ENCODE measurements at places on chromosomes 2 and 18. TPM values are rescaled to one million over a fixed set of nuclear protein-coding genes. Genes with fewer than 3 reads are reported as not detected.
A peak's percentile ranks its signal among the peaks of the same experiment; 100 is the strongest.

SERPINB12 gene
- total RNA-seq, result not detected

FBLN7 gene
- 2.7 TPM for total RNA-seq

POLR1A gene
- total RNA-seq, result 12.8 TPM

DNA sequence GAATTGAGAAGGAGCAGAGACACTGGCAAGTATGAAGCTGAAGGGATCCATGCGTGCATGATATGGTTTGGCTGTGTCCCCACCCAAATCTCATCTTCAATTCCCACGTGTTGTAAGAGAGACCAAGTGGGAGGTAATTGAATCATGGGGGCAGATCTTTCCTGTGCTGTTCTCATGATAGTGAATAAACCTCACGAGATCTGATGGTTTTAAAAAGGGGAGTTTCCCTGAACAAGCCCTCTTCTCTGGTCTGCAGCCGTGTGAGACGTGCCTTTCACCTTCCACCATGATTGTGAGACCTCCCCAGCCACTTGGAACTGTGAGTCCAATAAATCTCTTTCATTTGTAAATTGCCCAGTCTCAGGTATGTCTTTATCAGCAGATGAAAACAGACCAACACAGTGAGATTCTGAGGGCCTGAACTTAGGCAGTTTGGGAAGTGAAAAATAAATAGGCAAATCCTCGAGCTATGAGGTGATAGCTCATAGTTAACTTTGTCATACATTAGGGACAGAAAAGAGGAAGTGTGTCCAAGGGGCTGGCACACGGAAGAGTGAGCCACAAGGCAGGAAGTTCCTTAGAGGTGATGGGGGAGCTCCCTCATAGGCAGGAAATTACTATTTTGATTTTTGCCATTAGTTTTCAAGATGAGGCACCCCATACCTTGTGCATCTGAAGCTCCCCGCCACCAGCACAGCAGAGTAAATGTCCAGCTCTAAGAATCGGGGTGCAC lies 658.8 kb upstream of the ID2 start:
- no peak overlapping the region for H3K4me3 ChIP-seq
- H3K27ac ChIP-seq, result no peak overlapping the region
- no peaks in the 10 kb centered on the region for H3K27me3 ChIP-seq
- no peak for DNase-seq
- no peaks in the 10 kb centered on the region for H3K36me3 ChIP-seq

DNA sequence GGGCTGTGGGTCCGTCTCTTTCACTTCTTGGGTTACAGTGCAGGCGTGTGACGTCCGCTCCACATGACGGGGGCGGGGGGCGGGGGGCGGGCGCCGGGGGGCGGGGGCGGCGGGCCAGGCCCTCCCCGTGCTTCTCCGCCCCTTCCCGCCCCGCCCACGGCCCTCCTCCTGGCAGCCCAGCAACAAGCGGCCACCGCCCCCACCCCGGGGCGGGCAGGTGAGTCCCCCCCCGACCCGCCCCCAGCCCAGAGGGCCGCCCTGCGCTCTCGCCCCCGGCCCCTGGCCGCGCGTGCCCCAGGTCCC lies 3.6 kb downstream of the ZNF516 start:
- no peaks in the 10 kb centered on the region for H3K36me3 ChIP-seq
- DNase-seq, result peak; percentile 87
- peak overlapping the region; percentile 37 for H3K4me3 ChIP-seq

GRCh38 chr2:54572262-54572635 lies 116.1 kb downstream of the SPTBN1 start:
- no peak for DNase-seq
- peak overlapping the region; percentile 80 for H3K27ac ChIP-seq
- H3K36me3 ChIP-seq, result peaks cover 7% of the 10 kb centered on the region
- no peaks in the 10 kb centered on the region for H3K27me3 ChIP-seq

GRCh38 chr2:121343191-121343590 lies 58.2 kb upstream of the TFCP2L1 start:
- DNase-seq, result no peak
- peaks cover 50% of the 10 kb centered on the region for H3K36me3 ChIP-seq
- H3K27me3 ChIP-seq, result no peaks in the 10 kb centered on the region
- no peak overlapping the region for H3K27ac ChIP-seq

DNA sequence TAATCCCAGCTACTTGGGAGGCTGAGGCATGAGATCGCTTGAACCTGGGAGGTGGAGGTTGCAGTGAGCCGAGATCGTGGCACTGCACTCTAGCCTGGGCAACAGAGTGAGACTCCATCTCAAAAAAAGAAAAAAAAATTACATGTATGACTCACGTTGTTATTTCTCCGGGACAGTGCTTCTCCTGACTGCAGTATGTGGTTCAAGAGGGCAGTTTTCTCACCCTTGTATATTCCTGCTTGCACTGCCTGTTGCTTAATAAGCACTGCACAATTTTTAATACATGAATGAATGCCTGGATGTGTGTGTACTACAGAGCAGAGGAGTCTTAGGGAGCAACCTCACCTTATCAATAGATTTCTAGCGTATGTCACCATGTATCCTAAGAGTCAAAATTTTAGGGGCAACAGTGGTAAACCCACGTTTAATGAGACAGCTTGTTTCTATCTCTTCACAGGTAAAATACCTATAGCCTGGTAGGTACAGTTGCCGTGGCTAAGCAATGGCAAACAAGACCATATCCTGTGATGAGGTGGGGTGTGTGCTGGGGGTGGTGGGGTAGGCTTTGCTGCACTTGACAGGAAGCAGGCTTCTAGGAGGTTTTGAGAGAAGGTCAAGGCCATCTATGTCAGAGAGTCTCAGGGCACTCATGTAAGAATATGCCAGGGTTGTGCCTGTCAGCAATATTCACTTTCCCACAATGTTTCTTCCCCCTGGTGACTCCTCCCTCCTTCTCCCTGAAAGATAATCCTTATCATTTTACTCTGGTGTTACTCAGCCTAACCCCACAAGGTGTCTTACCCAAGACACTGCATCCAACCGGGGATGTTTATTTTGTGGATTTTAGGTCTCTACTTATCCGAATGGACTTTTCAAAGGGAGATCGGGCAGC lies 36.9 kb upstream of the MEX3C start:
- no peak overlapping the region for H3K27ac ChIP-seq
- H3K36me3 ChIP-seq, result no peaks in the 10 kb centered on the region
- peaks cover 19% of the 10 kb centered on the region for H3K27me3 ChIP-seq
- no peaks in the 10 kb centered on the region for H3K4me1 ChIP-seq
- H3K4me3 ChIP-seq, result no peak overlapping the region

DNA sequence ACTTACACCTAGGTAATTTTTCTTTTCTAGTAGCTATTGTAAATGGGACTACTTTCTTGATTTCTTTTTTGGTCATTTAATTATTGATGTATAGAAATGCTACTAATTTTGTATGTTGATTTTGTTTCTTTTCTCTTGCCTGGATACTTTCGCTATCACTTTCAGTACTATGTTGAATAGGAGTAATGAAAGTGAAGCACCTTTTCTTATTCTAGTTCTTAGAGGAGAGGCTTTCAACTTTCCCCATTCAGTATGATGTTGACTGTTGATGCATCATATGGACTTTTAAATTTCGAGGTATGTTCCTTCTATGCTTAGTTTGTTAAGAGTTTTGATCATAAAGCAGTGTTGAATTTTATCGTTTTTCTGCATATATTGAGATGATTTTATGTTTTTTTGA lies 142.5 kb downstream of the CDH19 start:
- no peak for DNase-seq
- no peaks in the 10 kb centered on the region for H3K27me3 ChIP-seq
- H3K36me3 ChIP-seq, result no peaks in the 10 kb centered on the region

GRCh38 chr2:118654945-118655344 lies 192.5 kb downstream of the EN1 start:
- no peak overlapping the region for H3K4me3 ChIP-seq
- H3K36me3 ChIP-seq, result no peaks in the 10 kb centered on the region
- H3K27ac ChIP-seq, result no peak overlapping the region
- no peaks in the 10 kb centered on the region for H3K27me3 ChIP-seq
- H3K4me1 ChIP-seq, result no peaks in the 10 kb centered on the region
- DNase-seq, result no peak

DNA sequence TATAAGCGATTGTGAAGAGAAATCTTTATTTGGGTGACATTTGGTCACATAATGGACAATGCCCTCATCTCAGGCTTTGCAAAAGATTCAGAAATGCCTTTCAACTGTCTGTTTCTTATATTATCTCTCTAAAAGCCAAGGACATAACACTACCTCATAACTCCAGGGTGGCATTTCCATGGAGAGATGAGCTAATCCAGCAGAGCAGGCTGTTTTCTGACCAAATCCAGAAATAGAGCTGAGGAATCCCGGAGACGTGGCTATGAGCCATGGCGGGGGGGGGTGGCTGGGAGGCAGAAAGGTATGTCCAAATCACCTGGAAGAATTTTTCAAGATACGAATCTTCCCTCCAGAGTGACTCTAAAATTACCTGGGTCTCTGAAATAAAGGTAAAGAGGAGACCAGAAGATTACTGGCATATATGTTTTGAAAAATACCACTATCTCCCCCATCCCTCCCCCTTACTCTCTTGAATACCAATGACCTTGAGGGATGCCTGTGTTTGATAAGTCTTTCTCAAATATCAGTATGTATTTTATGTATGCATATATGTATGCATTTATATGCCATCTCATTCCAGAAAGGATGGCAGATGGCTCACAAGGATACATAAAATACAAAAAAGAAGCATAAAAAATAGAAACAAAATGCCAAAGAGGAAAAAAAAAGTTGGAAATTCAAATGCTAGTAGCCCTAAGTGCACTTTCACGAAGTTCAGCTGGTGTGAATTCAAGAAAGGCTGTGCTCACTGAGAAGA lies 296.0 kb upstream of the MGAT5 start:
- H3K27me3 ChIP-seq, result no peaks in the 10 kb centered on the region
- no peak for DNase-seq
- no peaks in the 10 kb centered on the region for H3K4me1 ChIP-seq

GRCh38 chr2:174878537-174879147 lies 114.4 kb upstream of the CHRNA1 start:
- DNase-seq, result peak; percentile 83
- no peak overlapping the region for H3K27ac ChIP-seq
- no peaks in the 10 kb centered on the region for H3K27me3 ChIP-seq
- H3K36me3 ChIP-seq, result no peaks in the 10 kb centered on the region

DNA sequence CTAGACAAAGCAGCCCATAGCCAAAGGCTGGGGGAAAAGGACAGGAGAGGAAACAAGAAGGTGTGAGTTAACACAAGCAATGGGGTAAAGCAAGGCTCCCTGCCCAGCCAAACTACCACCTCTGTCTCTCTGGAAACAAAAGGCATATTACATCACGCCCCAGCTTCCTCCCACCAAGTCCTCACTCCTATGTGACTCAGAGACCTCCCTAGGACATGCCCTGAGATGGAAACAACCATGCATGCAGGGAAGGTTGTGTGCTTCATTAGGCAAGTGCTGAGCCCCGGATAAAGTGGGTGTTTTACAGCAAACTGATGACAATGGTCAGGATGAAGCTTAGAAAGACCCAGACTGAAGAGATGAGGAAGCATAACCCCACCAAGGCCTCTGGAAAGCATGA lies 9.0 kb upstream of the ATRAID start:
- H3K27ac ChIP-seq, result no peak overlapping the region
- no peak overlapping the region for H3K4me3 ChIP-seq
- DNase-seq, result no peak
- no peaks in the 10 kb centered on the region for H3K27me3 ChIP-seq
- H3K36me3 ChIP-seq, result peaks cover 28% of the 10 kb centered on the region

- no peak overlapping the region for H3K4me3 ChIP-seq
- no peak for DNase-seq
- no peaks in the 10 kb centered on the region for H3K36me3 ChIP-seq
- H3K4me1 ChIP-seq, result no peaks in the 10 kb centered on the region
- no peaks in the 10 kb centered on the region for H3K27me3 ChIP-seq
These were observed 45.1 kb upstream of the FAM98A start for GRCh38 chr2:33644215-33644614.

- H3K27ac ChIP-seq, result no peak overlapping the region
- no peaks in the 10 kb centered on the region for H3K36me3 ChIP-seq
- H3K4me3 ChIP-seq, result no peak overlapping the region
- DNase-seq, result no peak
- H3K4me1 ChIP-seq, result no peaks in the 10 kb centered on the region
These were observed 176.4 kb downstream of the ALK start for GRCh38 chr2:29744976-29745375.

DNA sequence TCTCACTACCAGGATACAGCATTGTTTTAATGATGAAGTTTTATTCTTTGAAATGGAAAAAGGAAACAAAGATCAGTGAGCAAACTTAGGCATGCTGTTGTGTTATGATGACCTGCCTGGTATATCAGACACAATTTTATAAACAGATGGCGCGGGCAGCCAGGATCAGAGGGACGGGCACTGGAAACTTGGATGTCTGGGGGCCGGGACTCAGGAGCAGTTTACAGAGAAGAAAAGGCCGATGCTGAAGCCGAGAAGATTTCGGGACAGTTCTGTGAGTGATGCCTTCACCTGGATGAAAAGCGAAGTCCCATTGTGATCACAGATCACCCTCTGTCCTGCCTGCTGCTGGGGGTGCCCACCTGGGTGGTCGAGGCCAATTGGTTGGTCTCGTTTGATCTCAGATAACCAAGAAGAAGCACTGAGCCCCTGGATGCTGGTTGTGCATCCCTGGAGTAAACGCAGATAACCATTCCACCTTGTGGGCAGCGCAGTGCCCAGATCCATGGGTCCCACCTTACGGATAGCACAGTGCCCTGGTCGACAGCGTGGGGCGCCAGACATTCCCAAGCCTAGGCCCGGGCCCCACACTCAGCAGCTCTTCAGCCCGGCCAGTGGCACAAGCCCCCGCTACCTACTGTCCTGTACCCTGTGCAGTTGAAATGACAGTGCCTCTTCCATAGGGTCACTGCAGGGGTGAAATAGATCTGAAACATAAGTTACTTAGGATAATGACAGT lies 182.9 kb upstream of the TPO start:
- no peak overlapping the region for H3K27ac ChIP-seq
- H3K27me3 ChIP-seq, result no peaks in the 10 kb centered on the region
- no peak overlapping the region for H3K4me3 ChIP-seq

- H3K27ac ChIP-seq, result no peak overlapping the region
- no peaks in the 10 kb centered on the region for H3K27me3 ChIP-seq
- H3K36me3 ChIP-seq, result no peaks in the 10 kb centered on the region
- no peak overlapping the region for H3K4me3 ChIP-seq
- H3K4me1 ChIP-seq, result no peaks in the 10 kb centered on the region
- no peak for DNase-seq
These were observed 154.4 kb upstream of the GCFC2 start for GRCh38 chr2:75865083-75865482.

GRCh38 chr2:115386465-115386864 lies 944.0 kb downstream of the DPP10 start:
- H3K4me3 ChIP-seq, result no peak overlapping the region
- no peaks in the 10 kb centered on the region for H3K36me3 ChIP-seq
- DNase-seq, result no peak
- H3K27ac ChIP-seq, result no peak overlapping the region
- no peaks in the 10 kb centered on the region for H3K27me3 ChIP-seq

Data from lung (tissue), 17 donors.